ENCODE measurements at places on chromosomes 7 and 10.

DNA sequence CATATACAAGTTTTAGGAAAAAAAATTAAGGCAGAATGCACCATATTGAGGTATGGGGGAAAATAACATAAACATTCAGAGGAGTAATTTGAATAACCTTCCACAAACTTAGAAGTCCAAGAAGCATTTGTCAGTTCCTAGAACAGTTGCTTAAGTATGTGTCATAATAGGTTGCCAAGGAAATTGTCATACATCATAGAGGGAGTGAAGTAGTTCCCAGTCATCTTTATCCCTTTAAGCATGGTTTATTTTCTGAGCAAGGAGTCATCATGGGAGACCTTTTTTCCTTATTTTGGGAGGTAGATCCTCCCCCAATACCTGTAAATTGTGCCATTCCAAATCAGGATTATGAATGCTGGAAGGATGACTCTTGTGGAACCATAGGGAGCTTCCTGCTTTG is at the start of gene SSMEM1:
Gene SSMEM1 (plus strand): TSS at position 219 of the 400 bp plus-strand sequence. CDS start 51 bp downstream, at position 270.
- peaks cover 20% of the 10 kb centered on the region for H3K4me1 ChIP-seq
- no peak within 1 kb of the TSS for H3K27ac ChIP-seq
- H3K36me3 ChIP-seq = peaks cover 10% of the 10 kb centered on the region
- no peaks in the 10 kb centered on the region for H3K27me3 ChIP-seq
- peak within 1 kb of the TSS; percentile 32 for H3K4me3 ChIP-seq
- DNase-seq = no peak

DNA sequence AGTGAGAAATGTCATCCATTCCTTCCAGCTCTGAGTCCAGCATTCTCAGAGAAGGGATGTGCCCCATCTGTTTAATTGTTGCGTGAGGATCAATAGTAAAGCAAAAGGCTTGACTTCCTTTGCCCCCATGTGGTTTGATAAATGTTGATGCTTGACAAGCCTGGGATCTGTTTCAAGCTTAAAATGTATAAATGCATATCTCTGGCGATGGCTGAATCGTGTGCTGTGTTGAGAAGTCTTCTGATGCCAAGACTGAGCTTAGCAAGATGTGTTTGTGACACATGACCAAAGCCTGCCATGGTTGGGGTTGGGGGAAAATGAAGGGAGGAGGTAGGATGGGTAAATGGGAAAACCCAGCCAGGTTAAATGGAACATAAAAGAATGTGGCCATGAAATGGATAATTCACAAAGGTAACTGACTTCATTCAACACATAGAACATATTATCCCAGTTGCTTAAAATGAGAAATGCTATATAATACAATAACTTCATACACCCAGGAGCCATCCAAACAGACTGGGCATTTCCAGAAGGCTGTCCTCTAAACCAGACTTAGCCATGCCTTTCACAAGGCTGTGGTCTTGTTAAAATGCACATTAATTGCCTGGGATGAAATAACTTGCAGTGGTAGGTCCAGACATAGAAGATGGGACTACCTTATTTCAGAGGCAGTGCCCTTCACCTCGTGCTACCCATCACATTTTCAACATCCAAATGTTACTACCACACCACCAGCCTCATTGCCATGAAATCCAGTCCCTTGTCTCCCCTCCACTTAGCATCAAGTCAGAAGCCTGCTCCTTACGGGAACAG is 147.3 kb upstream of the PDE1C start:
- no peak overlapping the region for H3K4me3 ChIP-seq
- peaks cover 3% of the 10 kb centered on the region for H3K4me1 ChIP-seq
- H3K27ac ChIP-seq = no peak overlapping the region
- no peaks in the 10 kb centered on the region for H3K36me3 ChIP-seq
- H3K27me3 ChIP-seq = peaks cover 28% of the 10 kb centered on the region
- no peak for DNase-seq

DNA sequence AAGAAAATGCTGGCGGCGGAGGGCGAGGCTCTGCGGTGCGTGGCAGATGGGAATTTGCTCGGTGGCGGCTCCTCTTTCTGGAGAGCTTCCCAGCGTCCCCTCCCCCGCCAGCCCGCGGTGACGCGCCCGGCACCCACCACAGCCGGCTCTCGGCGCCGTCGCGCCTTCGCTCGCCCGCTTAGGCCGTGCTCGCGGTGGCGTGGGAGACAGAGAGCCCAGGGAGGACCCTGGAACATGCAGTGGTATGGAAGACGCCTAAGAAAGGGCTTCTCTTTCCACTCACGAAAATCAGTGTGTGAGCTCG is 576 bp upstream of the CSGALNACT2 start:
- peaks cover 39% of the 10 kb centered on the region for H3K4me1 ChIP-seq
- peak overlapping the region; percentile 95 for H3K4me3 ChIP-seq
- DNase-seq = peak; percentile 39
- H3K27me3 ChIP-seq = peaks cover 3% of the 10 kb centered on the region
- H3K36me3 ChIP-seq = no peaks in the 10 kb centered on the region

DNA sequence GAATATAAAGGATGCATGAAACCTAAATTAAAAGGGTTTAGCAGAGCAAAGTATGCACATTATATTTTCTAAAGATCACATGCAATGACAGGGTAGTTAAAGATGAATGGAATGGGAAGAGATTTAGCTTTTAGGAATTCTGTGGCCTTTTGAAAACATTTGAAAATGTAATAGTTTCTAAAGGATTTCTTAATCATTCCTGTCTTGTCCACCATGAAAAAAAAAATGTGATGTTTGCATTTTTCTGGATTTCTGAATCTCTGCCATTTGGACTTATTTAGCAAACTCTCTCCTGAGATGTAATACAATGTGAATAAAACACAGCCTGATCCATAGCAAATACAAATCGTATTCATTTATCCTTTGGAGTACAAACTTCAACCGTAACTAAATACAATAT is 126.6 kb upstream of the RAB11FIP2 start:
- no peaks in the 10 kb centered on the region for H3K4me1 ChIP-seq
- H3K27ac ChIP-seq = no peak overlapping the region
- peaks cover 4% of the 10 kb centered on the region for H3K27me3 ChIP-seq
- no peaks in the 10 kb centered on the region for H3K36me3 ChIP-seq
- no peak overlapping the region for H3K4me3 ChIP-seq

DNA sequence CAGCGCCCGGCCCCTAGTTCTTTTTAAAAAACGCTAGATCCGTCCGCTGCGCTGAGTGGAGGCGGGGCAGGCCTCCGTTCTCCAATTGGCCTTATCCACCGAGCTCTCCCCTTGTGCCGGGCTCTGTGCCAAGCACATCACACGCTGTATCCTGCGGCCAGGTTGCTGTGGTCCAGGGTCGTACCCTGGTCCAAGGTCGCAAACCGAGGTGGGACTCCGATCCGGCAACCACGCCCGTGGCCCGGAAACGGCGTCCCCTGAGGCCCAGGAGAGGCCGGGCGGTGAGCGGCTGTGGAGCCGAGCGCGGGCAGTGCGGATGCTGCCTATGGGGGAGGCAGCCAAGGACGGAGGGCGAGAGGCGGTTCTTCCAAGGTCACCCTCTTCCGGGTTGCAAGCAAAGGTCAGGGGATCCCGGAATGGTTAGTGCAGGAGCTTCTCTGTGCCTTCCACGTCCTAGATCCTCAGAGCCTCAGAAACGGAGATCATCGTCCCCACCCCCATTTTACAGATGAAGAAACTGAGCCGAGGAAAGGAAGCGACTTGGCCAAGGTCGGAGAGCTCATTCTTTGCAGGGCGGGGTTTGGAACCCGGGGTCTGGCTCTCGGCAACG is 72.4 kb upstream of the LRRC4 start:
- H3K27me3 ChIP-seq = peaks cover 55% of the 10 kb centered on the region
- peaks cover 10% of the 10 kb centered on the region for H3K4me1 ChIP-seq
- H3K4me3 ChIP-seq = peak overlapping the region; percentile 69
- peaks cover 3% of the 10 kb centered on the region for H3K36me3 ChIP-seq

DNA sequence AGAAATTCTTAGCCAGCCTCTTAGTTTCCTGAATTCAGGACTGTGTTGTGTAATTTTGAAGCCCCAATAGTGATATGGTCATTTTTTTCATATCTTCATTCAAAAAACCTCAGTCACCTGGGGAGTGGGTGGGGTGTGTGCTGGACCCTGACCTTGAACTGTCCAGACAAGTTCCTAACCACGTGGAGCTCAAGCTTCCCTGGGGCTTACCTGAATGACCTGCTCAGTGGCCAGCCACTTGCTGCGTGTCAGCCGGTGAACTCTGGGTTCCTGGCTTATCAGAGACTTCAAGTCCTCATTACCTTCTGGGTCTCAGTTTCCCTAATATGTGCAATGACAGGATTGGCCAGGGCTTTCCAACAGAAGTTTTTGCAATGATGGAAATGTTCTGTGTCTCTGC is 27.1 kb downstream of the MGMT start:
- H3K4me3 ChIP-seq = no peak overlapping the region
- peaks cover 18% of the 10 kb centered on the region for H3K4me1 ChIP-seq
- H3K36me3 ChIP-seq = peaks cover 37% of the 10 kb centered on the region

DNA sequence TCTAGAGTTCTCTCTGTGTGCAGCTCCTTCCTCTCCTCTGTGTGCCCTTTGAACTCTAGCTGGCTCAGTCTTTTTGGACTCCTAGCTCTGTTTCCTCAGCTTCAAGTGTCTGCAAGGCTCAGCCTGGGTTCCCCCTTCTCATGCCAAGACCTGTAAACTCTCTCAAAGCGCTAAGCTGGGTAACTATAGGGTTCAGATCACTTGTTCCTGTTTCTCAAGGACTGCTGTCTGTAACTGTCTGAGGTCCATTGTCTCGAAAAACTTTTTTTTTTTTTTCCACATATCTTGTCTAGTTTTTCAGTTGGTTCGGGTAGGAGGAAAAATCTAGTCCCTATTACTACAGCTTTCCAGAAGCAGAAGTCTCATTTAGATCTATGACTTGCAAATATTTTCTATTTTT is 46.6 kb upstream of the PPP1R17 start:
- no peaks in the 10 kb centered on the region for H3K36me3 ChIP-seq
- DNase-seq = no peak
- H3K27me3 ChIP-seq = peaks cover 2% of the 10 kb centered on the region
- H3K4me1 ChIP-seq = peaks cover 4% of the 10 kb centered on the region
- no peak overlapping the region for H3K4me3 ChIP-seq
- H3K27ac ChIP-seq = no peak overlapping the region

GRCh38 chr10:21071001-21071673 is 174.0 kb upstream of the NEBL start:
- H3K36me3 ChIP-seq = no peaks in the 10 kb centered on the region
- no peak overlapping the region for H3K27ac ChIP-seq
- no peak for DNase-seq
- no peak overlapping the region for H3K4me3 ChIP-seq

- H3K4me3 ChIP-seq = no peak overlapping the region
- no peaks in the 10 kb centered on the region for H3K4me1 ChIP-seq
- H3K27ac ChIP-seq = no peak overlapping the region
- DNase-seq = no peak
- no peaks in the 10 kb centered on the region for H3K36me3 ChIP-seq
Measured at GRCh38 chr10:52653263-52653909, 119.2 kb downstream of the MBL2 start.

DNA sequence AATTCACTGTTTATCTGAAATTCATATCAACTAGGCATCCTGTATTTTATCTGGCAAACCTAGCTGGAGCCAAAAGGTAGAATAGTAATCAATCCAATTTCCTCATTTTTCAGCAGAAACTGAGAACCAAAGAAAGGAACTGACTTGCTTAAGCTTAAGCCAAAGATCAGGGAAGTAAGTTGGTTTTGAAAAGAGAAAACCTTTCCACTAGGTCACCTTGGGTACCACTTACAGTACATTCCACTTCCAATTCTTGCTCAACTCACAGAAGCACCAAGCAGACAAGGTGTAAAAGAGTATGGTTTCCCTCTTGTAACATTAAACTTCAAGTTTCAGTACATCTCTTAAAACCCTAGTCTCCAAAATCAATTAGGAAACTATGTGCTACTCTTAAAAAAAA is 79.6 kb downstream of the ZFAND4 start:
- peaks cover 31% of the 10 kb centered on the region for H3K4me1 ChIP-seq
- DNase-seq = no peak
- no peak overlapping the region for H3K27ac ChIP-seq

DNA sequence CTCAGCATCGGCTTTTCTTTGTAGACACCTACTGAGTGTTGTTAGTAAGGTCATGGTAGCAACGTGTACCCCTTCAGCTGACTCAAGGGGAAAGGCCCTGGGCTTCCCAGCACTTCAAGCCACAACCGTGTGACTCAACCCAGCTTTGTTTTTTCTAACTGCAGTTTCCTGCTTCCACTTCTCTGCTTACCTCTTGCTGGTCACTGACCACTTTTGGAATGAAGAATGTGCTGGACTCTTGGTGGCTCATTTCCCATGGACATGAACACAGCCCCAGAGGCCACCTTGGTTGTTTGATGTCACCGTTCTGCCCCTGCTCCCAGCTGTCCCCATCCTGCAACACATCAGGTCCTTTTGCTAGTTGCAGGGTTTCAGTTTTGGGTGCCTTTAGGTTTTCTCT is 69.5 kb upstream of the ZNF438 start:
- H3K4me1 ChIP-seq = peaks cover 13% of the 10 kb centered on the region
- H3K36me3 ChIP-seq = no peaks in the 10 kb centered on the region
- no peak overlapping the region for H3K27ac ChIP-seq
- DNase-seq = no peak

DNA sequence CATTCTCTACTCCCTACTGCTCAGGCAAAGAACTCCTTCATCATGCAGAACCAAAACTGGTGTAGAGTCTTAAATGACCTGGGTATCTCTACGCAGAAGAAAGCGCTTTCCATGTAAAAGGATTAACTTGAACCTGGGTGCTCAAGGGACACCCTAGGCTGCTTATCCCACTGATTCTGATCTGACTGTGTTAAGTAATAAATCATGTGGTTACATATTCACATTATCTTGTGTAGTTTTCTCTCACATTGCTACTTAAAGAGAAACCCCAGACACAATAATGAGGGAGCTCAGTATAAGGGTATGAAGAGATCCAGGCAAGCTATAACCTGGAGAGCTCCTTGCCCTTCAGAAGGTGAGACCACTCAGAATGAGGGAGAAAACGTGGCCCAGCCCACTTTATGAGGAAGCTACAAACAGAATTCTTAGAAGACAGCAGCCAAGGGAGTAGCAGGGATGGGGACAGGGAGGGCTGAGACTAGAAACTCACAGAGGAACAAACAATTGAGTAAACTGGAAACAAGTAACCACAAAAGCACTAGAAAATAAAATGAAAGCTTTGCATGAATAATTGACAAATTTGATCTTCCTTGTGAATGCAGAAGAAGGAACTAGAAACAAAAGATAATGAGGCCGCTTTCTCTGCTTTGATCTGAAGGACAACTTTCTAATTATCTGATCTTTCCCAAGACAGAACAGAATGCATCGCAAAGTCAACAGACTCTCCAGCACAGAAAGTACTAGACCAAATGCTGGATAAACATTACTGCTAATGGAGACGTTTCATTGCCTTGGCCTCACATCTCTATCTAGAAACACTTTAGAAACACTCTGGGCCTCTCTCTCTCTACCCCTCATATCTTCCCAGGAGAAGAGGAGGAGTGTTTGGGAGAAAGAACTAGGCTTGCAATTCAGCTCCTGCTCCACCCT is 76.1 kb downstream of the LRRC17 start:
- no peak overlapping the region for H3K27ac ChIP-seq
- H3K36me3 ChIP-seq = no peaks in the 10 kb centered on the region
- no peaks in the 10 kb centered on the region for H3K27me3 ChIP-seq
